NCI-H187 treated with DMSO at 0.1 percent for 48 hours (cell line): ENCODE measurements at places on chromosomes 2 and 18.

- no peak for DNase-seq
Observed at GRCh38 chr18:74508366-74508765, 12.2 kb downstream of the CNDP2 start.

DNA sequence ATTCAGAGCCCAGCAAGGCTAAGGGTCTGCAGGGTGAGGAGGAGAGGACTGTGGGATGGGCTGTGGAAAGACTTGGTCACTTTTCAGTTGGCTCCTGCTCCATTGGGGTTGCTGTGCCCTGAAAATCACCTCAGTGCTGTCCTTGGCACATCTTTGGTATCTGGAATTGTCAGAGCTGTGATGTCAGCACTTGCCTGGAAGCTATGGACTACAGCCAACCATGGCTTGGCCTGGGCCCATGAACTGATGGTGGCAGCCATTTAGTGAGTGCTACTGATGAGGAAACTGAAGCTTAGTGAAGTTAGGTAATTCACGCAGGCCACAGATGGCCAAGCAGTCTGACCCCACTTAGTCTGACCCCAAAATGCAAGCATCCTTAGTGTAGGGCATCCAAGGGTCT, 121.8 kb upstream of the SERPINE2 start:
- DNase-seq, result no peak

- DNase-seq, result no peak
Observed at GRCh38 chr2:130346741-130347066, 4.0 kb downstream of the IMP4 start.

DNA sequence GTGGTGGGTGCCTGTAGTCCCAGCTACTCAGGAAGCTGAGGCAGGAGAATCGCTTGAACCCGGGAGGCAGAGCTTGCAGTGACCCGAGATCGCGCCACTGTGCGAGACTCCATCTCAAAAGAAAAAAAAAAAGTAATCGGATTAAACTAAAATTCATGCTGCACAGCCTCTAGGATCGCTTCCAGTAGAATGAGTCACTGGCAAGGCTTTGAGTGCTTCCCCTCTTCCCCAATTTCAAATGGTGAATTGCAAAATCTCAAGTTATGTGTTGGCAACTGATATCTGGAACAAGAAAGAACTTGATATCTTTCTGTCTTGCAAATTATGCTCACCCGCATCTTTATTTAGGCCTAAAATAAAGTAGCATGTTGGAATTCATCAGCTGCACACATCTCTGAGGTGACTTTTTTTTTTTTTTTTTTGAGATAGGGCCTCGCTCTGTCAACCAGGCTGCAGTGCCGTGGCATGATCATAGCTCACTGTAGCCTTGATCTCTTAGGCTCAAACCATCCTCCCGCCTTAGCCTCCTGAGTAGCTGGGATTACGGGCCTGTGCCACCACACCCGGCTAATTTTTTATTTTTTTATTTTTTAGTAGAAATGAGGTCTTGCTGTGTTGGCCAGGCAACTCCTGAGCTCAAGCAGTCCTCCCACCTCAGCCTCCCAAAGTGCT, 12.7 kb downstream of the TTC39C start:
- no peak for DNase-seq

DNA sequence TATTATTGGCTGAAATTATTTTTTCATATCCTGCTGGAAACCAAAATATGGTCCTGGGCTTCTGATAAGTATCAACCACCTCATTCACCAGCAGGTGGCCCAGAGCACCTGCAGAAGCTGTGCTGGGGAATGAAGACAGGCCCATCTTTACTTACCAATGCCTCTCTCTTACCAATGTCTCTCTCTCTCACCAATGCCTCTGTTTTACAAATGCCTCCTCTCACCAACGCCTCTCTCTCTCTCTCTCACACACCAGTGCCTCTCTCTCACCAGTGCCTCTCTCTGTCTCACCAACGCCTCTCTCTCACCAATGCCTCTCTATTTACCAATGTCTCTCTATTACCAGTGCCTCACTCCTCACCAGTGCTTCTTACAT, 2.3 kb upstream of the MAL start:
- no peak for DNase-seq

GRCh38 chr2:40466935-40467572, 15.2 kb upstream of the SLC8A1 start:
- DNase-seq, result no peak

GRCh38 chr18:45764000-45764686, 40.2 kb downstream of the SLC14A1 start:
- no peak for DNase-seq

- no peak for DNase-seq
Observed at GRCh38 chr2:130785466-130786055, 30.2 kb downstream of the AMER3 start.

GRCh38 chr2:72330652-72331051, 183.0 kb upstream of the CYP26B1 start:
- no peak for DNase-seq

- DNase-seq, result no peak
Observed at GRCh38 chr2:133503323-133503722, 64.9 kb downstream of the NCKAP5 start.

GRCh38 chr2:217956586-217957457, 46.0 kb downstream of the TNS1 start:
- no peak for DNase-seq

GRCh38 chr18:22542406-22542835, 124.7 kb upstream of the CTAGE1 start:
- DNase-seq, result no peak

- no peak for DNase-seq
Observed at GRCh38 chr2:188835006-188835405, 139.2 kb upstream of the COL3A1 start.

- no peak for DNase-seq
Observed at GRCh38 chr2:43221124-43221762, 5.2 kb downstream of the ZFP36L2 start.

- DNase-seq, result no peak
Observed at GRCh38 chr2:170123593-170123992, 54.4 kb upstream of the MYO3B start.

DNA sequence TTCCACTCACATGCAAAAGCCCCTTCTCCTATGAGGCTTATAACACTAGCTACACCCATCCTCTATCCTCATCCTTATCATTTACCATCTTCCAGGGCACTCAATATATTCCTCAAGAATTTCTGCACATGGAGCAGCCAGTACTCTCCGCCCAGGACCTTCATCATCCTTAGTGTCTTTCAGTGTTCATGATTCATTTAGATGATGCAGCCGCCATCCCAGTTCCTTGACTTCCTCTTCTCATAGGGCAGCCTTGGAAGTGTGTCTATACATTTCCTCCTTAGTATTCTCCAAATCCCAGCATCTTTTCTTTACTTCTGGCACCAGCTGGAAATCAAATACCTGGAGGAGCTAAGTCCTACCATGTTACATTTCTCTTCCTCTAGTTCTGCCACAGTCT, 3.0 kb upstream of the ITSN2 start:
- no peak for DNase-seq

DNA sequence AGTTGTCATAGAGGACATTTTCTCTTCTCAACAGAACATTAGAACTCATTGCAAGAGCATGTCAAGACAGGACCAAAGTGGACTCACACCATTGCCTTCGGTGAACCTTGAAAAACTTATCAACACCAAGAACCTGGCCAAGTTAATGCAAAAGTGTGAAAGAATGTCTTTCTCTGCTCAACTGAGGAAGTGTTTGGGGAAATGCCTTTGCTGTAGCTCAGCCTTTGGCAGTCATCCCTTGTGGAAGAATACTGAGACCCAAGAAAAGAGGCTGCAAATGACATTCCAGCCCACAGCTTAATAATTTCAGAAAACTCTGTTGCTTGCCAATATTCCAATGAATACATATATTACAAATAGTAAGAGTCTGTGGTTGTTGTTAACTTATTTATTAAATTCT, 728.8 kb upstream of the PIK3C3 start:
- no peak for DNase-seq

DNA sequence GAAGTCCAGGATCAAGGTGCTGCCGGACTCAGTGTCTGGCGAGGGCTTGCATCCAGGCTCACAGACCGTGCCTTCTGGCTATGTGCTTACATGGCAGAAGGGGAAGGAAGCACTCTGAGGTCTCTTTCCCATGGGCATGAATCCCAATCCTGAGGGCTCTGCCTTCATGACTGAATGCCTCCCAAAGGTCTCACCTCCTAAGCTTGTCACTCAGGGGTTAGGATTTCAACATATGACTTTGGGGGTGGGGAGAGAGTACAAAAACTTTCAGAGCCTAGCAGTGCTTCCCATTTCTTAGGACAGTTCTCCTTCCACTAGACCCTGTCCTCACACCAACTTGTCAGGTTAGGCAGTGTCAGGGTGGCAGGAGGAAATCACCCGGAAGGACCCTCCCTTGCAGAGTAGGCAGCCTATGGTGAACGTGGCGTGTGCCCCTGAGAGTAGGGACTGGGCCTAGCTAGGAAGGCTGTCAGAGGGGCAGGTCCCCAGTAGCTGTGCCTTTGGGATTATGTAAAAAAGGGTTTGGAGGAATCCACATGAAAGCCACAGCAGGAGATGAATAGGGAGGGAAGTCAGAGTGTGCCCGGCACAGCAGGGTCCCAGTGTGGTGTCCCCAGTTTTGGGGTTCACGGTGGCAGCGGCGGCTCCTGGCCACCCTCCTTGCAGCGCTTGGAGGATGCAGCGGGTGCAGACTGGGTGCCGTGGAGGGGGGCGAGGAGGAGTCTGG, 233.3 kb downstream of the LDLRAD4 start:
- DNase-seq, result no peak

DNA sequence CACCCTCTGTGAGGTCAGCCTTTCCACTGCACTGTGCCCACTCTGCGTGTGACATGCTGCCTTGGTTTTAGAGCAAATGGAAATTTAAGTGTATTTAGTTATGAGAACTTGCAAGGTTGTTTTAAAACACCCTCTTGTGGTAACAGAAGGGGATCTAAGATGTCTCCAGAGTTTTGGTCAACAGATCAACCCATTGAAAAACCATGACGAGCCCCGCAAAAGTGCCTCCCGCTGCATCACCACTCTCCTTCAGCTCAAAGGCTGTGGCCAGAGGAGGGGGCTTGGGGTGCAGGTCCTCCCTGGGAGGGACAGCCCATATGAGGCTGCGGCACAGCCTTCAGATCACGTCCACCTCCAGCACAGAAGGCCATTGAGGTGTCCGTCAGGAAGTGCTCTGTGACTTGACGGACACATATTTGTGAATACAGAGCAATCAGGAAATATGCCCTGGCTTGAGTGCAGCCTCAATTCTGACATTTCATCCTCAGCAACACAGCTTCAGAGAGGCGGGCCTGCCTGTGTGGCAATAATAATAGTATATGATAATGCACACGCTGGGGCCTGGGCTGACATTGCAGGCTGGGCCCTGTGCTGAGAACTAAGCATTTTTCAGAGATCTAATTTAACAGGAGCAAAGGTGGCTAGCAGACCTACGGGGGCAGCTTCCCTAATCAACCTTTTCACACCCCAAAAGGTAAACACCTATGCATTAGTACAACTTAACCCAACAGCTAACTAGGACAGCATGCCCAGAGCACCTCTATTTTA, 213.9 kb downstream of the ANAPC1 start:
- no peak for DNase-seq

GRCh38 chr2:228369400-228370031, 188.0 kb upstream of the SPHKAP start:
- DNase-seq, result no peak

- DNase-seq, result no peak
Observed at GRCh38 chr2:190340369-190340768, 3.0 kb upstream of the INPP1 start.

GRCh38 chr2:160460333-160460731, 33.3 kb downstream of the RBMS1 start:
- DNase-seq, result no peak

- no peak for DNase-seq
Observed at GRCh38 chr2:71796174-71796593, 342.8 kb downstream of the DYSF start.

DNA sequence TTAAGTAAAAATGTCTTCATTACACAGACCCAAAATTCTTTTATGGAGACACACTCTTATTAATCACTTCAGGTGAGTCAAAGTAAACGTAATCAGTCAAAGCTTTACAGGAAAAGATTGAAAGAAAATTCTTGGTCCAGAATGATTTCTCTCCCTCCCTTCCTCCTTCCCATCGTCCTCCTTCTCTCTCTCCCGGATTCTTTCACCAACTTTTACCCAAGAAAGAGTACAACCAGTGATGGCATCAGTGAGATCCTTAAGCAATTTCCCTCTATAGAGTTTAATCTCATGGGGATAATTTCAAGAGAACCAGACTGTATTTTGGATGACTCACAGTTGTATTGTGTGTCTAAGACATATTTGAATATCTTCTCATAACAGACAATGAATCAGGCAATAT, 258.1 kb downstream of the ALK start:
- no peak for DNase-seq

- no peak for DNase-seq
Observed at GRCh38 chr2:204770735-204771134, 225.5 kb downstream of the PARD3B start.

DNA sequence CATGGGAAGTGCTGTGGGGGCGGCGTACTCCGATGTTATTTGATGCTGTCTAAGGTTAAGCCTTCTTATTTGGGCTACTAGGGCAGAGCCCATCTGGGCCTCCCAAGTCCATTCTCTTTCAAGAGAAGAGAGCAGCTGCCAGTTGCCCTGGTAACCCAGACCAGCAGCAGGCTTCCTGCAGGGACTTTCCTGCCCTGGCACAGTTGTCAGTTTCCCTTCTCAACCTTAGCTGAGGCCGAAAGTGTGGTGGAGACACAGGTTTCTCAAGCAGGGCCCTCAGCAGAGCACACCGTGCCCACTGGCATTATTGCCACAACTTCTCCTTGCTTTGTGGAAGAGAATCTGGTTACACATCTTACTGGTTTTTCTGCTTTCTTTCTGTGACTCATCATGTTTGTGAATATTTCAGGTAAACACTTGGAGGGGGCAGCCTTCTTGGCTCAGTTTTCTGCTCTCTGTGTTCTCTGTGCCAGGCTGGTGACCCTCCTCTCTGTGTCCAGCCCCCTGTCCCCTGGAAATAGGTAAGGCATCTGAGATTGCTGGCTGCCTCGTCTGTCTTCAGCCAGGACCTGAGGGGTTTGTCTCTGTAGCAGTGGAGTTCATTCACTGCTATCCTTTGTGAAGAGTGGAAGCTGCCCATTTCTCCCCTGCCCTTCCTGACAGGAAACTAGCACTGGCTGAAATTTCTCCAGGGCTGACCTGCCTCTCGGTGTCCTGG, 111.0 kb downstream of the B3GNT2 start:
- no peak for DNase-seq

DNA sequence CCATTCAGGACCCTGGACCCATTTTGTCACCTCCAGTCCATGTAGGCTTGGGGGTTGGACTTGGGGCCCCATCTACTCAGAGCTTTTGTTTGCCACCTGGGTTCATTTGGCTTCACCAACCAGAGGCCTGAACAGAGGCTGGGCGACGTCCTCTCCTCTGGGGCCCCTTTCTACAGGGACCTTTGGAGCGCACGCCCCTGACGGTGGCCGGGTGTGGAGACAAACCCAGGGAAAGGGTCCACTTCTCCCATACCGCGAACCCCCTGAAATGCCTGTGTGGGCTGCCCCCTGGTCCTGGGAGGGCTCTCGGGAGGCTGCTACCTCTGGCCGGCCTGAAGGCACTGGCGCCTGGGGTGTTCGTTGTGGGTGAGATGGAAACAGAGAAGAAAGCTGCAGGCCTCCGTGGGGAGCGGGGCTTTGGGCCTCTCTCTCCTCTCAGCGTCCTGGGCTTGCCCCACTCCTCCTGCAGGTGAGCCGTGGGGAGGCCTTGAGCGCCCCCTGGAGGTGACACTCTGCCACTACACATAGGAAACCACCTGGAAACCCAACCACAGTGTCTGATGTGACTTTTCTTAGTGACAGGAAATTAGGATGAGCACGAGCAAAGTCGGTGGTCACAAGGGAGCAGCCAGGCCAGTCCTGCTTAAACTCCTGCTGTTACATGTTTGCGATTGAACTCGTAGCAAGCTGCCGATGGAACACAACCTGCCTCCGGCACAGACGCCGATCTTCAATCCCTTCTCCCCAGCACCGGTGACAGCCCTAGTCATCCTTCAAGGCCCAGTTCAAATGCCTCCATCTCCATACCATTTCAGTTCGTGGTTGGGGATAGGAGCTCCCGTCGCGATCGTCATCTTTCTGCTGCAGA, 12.0 kb upstream of the NTSR2 start:
- DNase-seq, result no peak
